ENCODE measurements at places on chromosomes 11 and 22.
A peak's percentile ranks its signal among the peaks of the same experiment; 100 is the strongest.

DNA sequence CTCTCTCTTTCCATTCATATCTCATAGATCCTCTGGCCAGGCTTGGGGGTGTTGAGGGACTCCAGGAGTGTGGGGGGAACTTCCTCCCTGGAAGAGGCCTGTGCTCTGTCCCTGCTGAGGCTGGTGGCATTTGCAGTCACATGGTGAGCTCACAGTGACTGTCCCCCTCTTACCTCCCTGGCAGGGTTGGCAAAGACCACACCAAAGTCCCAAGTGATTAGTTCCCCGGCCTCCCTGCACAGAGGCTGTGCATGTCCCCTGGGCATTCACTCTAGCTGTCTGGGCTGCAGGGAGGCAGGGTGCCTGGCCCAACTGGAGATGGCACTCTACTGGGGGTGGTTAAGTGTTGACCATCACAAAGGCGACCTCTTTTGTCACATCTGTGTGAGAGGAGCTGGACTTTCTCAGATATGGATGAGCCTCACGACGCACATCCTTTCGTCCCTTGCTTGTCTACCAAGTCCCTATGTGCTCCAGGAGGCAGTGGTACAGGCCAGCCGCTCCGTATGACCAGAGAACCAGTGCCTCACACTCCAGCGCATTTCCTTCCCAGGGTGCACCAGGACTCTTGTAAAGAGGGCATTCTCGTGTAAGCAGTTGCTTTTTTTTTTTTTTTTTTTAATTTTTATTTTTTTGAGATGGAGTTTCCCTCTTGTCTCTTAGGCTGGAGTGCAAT, 8.8 kb downstream of the TANGO2 start:
- DNase-seq: no peak

DNA sequence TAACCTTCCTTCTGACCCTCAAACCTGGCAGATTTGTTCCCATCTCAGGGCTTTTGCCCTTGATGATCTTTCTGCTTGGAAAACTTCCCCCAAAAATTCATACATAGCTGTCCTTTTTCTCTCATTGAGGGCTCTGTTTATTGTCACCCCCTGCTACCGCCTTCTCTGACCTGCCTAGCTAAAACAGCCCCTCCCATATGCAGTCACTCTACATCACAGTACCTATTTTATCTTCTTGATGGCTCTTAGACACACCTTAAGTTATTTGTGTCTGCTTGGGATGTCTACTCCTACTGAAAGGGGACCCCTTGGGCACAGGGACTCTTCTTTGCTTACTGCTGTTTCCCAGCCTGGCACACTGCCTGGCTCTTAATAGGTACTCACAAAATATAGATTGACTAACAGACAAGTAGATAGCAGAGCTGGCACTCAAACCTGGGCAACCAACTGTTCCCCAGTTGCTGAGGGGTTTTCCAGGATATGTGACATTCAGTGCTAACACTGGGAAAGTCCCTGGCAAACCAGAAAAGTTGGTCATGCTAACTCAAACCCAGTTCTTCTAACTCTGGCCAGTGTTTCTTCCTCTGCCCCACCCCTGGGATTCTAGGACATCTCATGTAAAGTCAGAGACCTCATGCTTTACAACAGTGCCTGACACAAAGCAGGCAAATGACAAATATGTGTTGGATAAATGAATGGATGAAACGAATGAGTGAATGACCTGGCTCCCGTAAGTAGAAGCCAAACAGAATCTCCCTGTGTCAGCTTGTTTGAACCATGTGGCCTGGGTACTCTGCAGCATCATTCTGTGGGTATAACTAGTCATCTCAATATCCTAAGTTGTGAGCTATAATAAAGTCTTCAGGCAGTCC, 19.8 kb upstream of the FJX1 start:
- DNase-seq: no peak

DNA sequence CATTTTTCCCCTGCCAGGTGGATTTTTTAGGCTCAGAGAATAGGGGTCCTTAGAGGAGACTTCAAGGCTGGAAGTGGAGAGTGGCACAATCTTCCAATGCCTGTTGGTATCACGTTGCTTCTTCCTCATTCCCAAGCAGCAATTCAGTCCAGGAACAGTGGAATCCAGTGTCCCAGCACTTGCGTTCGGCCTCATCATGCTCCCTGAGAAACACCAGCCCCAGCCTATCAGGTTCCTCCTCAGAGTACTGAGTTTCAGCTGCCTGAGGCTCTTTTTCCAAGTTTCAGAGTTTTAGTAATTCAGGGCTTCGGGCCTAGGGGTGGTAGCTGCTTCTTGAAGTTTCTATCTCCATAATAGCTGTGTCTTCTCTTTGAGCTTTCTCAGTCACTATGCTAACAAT, 31.9 kb upstream of the NRGN start:
- no peak for DNase-seq

- no peak for DNase-seq
Measured at GRCh38 chr11:62169448-62169847, 20.6 kb upstream of the SCGB1D1 start.

DNA sequence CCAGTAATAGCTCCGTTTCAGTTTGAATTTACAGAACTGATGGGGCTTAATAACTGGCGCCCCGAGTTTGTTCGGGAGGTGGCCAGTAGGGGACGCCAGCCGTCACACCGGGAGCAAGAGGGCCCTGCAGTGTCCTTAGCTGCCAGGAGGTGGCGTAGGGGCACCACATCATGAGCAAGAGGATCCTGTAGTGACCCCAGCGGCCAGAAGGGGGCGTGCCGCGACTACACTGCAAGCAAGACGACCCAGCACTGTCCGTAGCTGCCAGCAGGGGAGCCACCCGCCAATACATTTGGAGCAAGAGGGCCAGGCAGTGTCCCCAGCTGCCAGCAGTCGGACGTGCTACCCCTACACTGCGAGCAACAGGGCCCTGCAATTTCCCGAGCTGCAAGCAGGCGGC, 663.7 kb upstream of the B3GAT1 start:
- DNase-seq: peak; percentile 60

GRCh38 chr11:73167363-73167954, 25.3 kb upstream of the FCHSD2 start:
- no peak for DNase-seq

GRCh38 chr11:65532388-65533064, 7.6 kb downstream of the SCYL1 start:
- DNase-seq: no peak

DNA sequence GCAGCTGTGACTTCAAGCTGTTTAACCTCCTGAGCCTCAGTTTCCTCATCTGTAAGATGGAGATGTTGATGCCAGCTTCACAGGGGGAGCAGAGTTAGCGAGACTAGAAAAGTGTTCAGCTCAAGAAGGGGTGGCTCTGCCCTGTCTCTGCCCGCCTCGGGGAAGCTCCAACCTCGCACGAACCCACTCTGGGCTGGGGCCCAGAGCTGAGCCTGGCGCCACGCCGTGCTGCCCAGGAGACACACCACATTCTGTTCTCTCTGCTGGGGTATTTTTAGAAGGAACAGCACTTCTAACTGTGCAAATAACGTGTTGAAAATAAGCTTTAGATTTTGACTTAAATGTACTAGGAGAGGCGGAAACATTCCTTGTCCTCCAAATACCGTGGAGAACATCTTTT, 74.1 kb downstream of the PHF21B start:
- DNase-seq: no peak

DNA sequence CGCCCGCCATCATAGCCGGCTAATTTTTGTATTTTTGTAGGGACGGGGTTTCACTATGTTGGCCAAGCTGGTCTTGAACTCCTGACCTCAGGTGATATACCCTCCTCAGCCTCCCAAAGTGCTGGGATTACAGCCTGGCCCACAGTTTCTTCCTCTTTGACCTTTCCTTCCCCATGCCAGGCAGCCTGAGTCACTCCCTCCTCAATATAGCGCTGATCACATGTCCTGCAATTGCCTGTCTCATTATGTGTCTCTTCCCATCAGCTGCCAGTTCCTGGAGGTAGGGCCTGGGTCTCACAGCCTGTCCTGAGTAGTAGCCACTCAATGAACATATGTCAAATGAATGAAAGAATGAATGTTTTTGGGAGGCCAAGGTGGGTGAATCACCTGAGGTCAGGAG, 43.0 kb upstream of the CCDC134 start:
- no peak for DNase-seq

GRCh38 chr11:2129308-2129698, 9.9 kb downstream of the IGF2 start:
- no peak for DNase-seq

DNA sequence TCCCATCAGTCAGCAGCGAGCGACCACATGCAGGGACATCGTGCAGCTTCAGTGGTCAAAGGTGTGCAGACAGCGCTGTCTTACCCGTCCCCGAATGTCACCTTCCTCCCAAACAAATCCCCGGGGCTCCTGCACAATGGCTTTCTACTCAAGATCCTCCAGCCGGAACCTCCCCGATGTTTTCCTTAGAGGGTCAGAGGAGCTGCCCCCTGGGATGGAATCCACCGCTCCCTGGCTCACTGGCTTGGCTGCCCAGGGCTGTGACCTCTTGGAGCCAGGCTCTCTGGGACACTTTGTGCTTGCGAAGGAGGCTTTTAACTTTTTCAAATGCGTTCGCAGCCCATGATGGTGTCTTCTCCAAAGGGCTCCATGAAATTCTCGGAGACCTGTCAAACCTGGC, 17.3 kb upstream of the FGF19 start:
- DNase-seq: no peak

DNA sequence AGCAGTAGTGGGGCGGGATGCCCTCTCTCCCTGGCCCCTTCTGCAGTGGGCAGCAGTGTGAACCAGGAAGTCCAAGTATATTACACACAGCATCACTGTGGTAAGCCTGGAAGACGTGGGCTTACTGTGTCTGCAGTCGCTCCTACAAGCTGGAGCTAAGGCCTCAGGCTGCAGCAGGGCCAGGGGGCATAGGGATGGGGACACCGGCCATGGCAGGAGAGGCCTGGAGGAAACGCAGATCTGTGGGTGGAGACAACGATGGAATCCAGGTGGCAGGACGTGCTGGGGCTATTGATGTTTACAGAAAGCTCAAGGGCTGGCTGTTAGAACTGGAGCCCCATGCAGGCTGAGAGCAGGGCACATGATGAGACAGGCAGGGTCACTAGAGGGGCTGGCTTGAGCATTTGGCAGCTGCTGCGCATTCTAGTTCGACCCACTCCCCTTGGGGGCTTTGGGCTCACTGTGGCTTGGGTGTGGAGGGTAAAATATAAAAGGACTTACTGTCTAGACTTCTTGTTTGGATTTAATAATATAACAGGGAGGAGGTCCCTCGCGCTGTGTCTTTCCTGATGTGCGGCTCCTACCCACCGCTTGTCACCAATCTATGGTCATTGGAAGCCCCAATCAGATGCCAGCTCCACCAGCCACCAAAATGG, 539.5 kb downstream of the TBC1D22A start:
- DNase-seq: no peak

DNA sequence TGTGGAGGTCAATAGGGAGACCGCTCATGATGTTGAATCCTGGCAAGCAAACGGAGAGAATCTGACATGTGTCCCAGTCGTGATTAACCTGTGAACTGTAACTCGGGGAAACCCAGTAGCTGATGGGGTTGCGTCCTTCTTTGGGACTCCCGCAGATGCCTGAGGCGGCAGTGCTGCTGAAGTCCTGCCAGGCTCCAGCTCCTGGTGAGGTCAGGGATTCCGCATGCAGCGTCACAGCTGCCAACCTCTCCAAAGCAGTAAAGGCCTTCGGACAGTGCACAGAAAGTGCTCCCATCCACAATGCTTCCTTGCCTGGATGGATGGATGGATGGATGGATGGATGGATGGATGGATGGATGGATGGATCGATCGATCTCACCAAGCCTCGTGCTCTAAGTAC, 13.5 kb downstream of the KCNQ1 start:
- no peak for DNase-seq

GRCh38 chr11:76067099-76067498, 139.2 kb downstream of the WNT11 start:
- DNase-seq: no peak

DNA sequence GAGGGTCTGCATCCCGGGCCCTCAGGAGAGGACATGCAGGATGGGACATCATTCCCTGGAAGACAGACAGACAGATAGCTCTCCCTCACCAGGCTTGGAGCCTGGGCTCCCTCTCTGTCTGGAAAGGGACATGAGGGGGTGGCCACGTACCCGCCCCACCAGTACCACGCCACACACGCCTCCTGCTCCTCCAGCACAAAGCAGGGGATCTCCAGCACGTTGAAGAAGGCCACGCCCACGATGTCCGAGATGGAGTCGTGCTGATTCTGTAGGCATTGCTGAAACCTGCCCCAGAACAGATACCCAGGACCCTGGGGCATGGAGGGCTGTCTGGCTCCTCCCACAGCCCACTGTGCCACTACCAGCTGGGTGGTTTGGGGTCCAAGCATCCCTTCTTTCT, 2.2 kb downstream of the PLA2G3 start:
- DNase-seq: no peak

- no peak for DNase-seq
Measured at GRCh38 chr11:60155931-60156330, 27.0 kb downstream of the MS4A6A start.

DNA sequence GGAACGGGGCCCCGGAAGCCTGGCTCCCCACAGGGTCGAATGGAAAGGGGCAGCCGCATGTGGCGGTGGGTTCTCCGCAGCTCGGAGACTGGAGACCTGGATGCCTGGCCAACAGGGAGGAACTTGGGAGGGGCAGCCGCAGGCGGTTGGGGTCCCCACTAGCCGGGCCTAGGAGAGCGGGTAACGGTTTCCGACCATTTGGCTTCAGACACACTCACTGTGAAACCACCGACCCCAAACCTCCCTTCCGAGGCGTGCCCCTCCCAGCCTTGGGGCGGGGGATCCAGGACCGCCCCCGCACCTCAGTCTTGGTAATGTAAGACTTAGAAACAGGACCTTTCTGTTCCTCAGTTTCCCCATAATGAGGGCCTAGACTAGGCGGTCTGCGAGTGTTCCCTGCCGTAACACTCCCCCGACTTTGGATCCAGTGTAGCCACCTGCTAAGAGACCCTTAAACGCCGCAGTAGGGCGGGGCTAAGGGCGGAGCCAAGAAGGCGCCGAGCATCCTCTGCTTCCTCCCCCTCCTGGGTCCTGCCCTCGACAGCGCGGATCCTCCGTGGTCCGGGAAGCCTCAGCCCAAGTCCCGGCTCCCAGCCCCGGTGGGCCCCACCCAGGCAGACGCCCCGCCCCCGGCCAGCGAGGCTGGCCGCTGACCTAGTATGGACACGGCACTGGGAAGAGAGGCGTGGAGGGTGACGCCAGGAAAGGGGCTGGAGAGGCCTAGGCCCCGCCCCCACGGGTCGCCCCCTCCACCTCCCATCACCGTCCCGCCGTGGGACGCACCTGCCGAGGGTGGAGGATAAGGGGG, 1.8 kb upstream of the RASGRP2 start:
- peak; percentile 86 for DNase-seq

DNA sequence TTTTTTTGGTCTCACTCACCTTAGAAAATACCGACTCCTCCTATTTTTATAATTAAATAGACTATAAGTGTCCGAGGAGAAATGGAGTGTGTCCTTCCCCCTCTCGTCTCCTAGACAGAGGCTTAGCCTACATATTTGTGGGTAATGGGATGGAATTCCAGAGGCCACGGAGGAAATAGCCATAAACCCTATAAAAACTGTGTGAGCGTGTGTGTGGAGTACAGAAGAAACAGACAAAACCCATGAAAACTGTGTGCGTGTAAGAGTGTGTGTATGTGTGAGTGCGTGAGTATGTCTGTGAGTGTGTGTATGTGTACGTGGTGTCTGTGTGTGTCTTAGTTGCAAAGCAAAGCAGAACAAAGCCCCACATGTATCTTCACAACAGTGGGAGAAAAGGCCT, 883.5 kb downstream of the OPCML start:
- DNase-seq: no peak

GRCh38 chr22:18060646-18061620, 16.9 kb upstream of the PEX26 start:
- DNase-seq: no peak
